ENCODE measurements at places on chromosomes 11 and 22.

- DNase-seq = peak; percentile 58
Observed at GRCh38 chr11:35077709-35078469, 61.1 kb upstream of the CD44 start.

GRCh38 chr11:8942518-8943066 lies at the start of gene ASCL3:
Gene ASCL3 (minus strand): TSS chr11:8943016. CDS start chr11:8938161, 4,855 bp downstream.
- DNase-seq = no peak

- DNase-seq = no peak
Observed at GRCh38 chr11:121929581-121929980, 186.4 kb downstream of the BLID start.

DNA sequence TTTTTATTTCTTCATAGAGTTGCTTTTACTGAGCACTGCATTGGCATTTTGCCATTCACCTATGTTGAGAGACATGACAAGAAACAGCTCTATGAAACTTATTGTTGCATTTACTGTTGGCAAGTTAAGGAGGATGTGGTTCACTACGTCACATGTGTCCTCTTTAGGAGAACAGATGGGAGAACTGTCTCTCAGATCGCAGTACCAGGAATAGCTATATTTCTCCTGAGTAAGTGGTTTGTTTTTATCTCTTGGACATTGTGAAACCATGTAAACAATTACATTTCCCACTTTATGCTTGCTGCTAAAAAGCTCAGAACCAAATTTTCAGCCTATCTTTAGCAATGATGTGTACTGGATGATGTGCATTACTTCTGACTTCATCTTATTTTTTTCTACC lies 34.8 kb upstream of the PSMA1 start:
- peak; percentile 70 for DNase-seq

- DNase-seq = no peak
Observed at GRCh38 chr11:13047884-13048283, 38.8 kb downstream of the RASSF10 start.

GRCh38 chr22:48262596-48263430 lies 1500.4 kb downstream of the TBC1D22A start:
- DNase-seq = no peak

DNA sequence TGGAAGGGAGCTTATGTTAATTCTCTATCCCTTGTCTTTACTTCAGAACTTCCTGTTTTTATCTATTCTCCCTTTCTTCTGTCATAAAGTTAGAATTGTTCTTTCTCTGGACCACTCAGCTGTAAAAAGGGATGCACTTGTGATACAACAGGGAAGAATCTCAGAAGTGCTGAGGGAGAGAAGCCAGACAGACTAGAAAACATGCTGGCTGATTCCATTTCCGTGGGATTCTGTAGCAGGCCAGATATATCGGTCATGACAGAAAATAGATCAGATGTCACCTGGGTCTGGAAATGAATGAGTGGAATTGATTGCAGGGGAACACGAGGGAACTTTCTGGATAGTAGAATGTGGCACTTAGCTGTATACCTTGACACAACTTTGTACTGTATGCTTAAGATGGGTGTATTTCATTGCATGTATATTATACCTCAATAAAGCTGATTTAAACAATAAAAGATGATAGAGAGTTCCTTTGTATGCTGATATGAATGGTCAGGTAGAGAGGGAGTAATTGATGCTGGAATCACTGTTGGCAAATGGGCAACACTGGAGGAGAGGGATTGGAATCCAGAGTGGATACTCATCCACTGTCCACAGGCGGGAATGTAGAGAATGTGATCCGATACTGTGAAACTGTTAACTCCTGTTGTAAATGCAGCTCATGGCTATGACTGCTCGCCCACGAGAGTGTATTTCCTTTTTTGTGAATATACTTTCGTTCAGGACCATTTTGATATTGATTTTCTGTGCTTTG lies 59.6 kb downstream of the ATXN10 start:
- DNase-seq = no peak

DNA sequence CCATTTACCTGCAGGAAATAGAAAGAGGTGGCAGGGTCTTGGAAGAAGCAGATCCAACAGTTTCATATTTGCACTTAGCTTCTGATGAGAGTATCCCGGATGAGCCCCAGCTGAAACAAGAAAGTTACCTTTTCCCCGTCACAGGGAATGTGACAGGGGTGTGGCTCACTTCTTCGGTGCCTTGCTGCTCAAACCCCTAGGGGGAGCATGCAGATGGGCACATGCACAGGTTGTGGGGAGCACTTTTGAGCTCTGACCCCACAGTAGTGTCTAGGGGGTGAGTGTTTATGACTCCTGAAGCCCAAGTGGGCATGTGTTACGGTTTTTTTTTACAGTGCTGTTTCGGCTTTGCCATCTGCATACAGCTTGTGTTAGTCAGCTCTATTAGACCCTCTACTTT lies 1221.0 kb downstream of the JRKL start:
- no peak for DNase-seq

DNA sequence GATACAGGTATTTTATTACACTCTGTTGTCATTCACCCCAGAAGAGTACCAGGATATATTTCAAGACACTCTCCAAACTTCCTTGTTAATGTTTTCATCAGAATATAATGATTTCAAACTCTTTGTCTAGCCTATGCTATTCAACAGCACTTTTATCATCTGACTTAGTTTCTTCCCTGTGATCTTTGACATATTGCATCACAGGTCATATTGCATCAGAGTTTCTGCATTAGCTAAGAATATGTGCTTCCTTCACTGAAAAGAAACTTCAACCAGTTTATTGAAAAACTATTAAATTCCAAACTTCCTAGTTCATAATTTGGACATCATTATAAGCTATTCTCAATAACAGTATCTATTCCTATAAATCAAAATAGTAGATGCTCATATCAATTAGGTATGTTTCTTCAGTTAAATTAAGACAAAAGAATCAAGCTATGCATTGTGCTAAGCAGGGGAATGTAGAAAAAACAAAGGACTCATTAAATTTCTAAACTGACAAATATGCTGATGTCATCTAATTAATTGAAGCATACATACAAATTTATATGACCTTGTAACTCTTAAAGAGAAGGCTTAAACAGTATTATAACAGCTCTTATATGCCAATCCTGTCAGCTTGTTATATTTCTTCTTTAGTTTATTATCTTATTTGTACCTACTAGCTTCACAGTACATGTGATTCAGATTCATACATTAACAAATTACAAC lies 361.8 kb upstream of the LUZP2 start:
- no peak for DNase-seq

- no peak for DNase-seq
Observed at GRCh38 chr22:42462016-42462415, 29.8 kb upstream of the NFAM1 start.

DNA sequence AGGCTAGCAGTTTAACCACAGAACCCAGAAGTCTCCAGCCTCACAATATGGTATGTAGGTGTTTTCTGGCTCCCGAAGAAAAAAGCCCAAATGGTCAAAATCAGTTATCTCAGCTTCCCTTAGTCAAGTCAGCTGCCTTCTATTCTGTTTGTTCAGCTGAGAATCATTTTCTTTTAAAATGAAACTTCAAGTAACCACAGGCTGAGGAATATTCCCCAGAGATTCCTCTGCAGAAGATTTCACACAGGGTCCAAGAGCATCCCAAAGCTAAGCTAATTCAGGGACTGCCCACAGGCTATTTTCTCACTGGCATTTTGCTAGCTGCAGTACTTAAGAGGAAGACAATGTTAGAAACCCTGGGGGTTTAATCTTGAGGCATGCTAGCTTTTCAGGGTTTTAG lies 977.0 kb upstream of the CHORDC1 start:
- DNase-seq = no peak

DNA sequence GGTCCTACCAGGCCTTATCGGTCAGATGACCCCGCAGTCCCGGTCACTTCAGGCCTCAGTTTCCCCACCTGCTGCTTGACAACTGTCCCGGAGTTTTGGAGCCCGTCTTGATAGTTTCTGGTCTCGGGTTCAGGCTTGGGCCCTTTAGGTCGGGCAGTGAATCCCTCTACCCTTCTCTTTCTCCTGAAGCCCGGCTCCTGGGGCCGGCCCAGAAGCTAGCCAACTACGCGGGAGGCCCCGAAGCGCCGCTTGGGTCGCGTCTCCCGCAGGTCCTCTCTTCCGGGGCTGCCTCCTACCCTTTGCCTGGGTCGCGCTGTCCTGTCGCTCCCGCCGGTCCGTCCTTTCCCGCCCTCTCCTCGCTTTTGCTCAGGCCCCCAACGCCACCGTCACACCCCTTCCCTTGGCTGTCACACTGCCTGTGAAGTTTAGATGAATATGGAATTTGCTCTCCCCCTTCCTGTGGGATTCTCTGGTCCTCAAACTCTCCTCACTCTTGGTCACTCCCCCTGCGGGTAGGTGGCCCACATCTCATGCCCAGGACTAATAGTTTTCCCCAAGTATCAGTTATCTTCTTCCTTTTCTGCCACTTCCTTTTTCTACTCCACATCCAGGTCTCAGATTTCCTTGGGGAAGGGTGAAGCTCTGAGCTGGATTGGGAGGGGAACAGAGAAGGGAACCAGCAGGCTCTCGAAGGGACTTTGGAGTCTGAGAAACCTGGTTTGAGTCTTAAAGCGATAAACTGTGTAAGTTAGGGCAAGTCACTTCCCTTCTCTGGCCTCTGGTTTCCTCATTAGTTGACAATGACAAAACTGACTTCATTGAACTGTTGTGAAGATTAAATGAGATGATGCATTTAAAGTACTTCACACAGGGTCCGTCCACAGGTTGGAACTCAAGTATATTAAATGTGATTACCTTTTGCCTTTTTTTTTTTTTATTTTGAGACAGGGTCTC lies 790 bp downstream of the RAB1B start:
- DNase-seq = peak; percentile 59

DNA sequence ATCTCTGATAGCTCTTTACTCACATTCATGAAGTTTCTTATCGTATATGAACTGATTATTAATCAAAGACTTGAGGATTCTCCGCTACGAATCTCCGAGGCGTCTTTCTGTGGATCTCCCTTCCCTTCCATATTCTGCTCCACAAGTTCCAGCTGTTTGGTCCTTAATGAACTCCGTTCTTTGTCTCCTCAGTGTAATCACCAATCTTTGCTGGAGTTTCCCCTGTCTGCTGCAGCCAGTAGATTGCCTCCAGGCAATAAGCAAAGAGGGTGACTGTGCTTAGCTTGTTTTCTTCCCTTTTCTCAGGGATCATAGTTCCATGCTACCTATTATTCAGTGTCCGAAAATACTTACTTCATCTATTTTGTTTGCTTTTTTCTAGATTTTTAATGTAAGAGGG lies 169.6 kb upstream of the FOLH1 start:
- no peak for DNase-seq

DNA sequence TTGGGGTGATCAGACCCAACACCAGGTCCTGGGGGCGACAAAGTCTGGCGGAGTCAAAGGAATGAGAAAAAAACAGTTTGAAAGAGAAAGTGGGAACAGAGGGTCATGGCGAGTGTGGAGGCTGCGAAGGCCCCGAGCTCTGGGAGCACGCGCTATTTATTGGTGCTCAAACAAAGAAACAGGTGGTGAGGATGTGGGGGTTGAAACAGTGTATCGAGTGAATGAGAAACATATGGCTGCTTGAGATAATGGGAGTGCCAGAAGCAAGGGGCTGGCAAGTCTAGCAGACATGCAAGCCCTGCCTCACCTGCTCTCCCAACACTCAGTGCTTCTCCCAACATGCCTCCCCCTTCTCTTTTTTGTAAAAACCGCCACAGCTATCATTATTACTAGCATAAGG lies 7.8 kb upstream of the DUSP18 start:
- DNase-seq = no peak

- DNase-seq = no peak
Observed at GRCh38 chr11:12205330-12205729, 94.9 kb downstream of the MICAL2 start.

DNA sequence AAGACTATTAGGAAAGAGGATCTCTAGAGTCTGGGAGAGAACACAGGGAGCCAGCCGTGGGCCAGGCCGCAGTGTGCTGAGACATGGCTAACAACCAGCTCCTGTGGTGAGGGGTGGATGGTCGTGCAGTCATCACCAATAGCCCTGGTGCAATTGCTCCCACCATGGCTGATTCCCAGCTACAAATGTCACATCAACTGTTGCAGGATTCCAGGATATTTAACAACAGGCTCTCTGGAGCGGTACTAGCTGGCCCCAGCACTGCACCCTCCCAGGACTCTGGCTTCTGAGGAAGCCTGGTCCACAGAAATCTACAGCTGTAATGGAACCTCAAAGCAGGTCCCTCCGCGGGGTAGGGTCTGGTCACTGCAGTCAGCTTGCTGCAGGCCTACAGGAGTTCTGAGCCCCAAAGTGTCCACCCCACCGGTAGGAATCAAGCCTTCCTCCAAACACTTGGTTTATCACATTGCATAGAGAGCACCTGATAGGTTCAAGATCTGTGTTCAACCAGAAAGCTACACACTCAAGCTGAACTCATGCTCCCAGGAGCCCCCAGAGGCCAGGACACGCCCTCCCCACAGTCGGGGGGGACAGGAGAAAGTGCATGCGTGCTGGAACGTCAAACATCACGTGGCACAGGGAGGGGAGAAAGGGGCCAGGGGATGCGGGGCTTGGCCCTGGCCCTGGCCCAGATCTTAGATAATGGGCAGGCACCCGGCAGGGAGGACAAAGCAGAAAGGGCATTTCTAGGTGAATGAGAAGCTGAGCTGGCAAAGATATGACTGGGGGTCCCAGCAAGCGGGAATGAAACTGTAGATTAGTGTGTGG lies 609.0 kb downstream of the TBC1D22A start:
- DNase-seq = peak; percentile 16

GRCh38 chr11:115695677-115696364 lies 191.6 kb upstream of the CADM1 start:
- no peak for DNase-seq

- DNase-seq = no peak
Observed at GRCh38 chr11:108902027-108902469, 237.2 kb downstream of the DDX10 start.

DNA sequence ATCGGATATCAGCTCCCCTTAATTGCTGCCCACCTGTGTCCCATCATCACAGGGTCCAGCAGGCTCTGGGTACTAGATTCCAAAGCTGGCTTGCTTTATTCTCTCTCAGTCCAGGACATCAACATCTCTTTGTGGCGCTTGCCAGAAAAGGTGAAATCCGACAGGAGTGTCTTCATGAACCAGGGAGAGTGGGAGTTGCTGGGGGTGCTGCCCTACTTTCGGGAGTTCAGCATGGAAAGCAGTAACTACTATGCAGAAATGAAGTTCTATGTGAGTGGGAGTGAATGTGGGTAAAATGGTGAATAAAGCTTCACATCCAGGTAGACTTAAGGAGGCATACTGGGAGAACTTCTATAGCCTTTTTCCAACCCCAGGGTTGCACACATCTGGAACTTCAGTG lies 11.0 kb downstream of the HTR3A start:
- DNase-seq = no peak

DNA sequence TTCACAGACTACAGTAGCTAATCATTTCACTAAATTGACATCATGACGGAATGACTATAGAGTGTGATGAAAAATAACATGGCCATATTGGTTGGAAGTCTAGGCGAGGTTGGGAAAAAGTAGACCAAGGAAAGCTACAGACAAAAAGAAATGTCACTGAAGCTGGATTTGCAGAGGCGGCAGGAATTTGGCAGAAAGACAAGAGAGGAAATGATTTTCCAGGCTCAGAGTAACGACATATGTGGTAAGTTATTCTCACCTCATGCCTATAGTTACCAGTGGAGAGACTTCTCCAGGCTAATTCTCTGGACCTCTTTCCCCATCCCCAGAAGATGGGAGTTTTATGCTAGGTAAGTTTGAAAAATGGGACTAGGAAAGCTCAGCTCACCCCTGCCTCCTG lies 1005.8 kb upstream of the CCDC90B start:
- DNase-seq = no peak
